ENCODE measurements at places on chromosomes 4 and X. TPM values are rescaled to one million over a fixed set of nuclear protein-coding genes. Genes with fewer than 3 reads are reported as not detected.

DNA sequence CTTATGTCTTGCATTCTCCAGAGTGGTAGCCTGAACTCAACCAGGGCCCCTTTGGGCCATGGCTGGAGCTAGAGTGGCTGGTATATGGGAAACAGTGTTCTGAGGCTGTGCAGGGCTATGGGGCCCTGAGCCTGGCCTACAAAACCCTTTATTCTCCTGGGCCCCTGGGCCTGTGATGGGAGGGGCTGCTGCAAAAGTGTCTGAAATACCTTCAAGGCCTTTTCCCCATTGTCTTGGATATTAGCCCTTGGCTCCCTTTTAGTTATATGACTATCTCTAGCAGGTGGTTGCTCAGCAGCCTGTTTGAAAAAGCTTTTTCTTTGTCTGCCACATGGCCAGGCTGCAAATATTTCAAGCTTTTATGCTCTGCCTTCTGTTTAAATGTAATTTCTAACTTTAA, 22.5 kb downstream of the APOOL start:
- DNase-seq: no peak

DNA sequence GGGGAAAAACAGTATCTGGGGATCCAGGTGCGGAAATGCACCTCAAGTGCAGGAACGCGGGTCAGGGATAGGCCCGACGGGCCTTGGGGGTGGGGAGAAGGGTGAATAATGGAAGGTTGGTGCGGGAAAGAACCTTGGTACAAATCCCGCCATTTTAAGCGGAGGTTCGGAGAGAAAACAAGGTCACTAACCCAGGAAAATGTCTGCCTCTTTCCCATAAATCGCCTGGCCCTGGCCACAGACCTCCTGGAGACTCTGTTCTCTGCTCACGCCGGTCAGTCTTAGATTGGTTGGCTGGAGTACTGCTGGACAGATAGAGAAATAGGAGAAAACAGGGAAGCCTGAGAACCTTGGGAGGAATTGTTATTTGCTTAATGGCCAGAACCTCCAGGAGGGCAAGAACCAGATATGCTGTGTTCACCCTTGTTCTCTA, 897 bp upstream of the FBXL5 start:
- DNase-seq: no peak

DNA sequence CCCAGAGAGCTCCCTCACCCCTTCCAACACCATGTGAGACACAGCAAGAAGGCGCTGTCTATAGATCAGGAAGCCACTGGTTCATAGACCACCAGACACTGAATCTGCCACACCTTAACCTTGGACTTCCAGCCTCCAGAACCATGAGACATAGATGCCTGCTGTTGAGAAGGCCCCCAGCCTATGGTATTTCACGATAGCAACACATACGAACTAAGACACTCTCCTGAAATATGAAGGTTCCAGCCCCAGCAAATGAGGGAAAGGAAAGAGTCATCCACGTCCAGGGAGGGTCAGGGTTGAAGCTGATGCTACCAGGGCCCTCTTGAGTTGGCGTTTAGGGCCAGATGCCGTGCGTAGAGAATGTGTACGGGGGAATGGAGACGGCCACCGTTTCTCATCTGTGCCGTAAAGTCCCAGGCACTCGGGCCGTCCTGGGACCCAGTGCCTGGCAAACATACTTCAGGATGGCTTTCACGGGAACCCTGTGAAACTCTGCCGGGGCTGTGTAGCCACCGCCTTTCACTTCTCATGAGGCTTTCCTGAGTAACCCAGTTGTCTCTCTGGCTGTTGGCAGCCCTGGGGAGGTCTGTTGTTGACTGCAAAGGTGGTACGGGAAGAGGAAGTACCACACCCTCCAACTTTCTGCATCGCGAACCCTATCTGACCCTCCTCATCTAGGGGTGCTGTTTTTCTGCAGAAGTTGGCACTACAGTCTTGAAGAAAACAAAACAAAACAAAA, 17.7 kb upstream of the P2RY8 start:
- peak; percentile 71 for DNase-seq

DNA sequence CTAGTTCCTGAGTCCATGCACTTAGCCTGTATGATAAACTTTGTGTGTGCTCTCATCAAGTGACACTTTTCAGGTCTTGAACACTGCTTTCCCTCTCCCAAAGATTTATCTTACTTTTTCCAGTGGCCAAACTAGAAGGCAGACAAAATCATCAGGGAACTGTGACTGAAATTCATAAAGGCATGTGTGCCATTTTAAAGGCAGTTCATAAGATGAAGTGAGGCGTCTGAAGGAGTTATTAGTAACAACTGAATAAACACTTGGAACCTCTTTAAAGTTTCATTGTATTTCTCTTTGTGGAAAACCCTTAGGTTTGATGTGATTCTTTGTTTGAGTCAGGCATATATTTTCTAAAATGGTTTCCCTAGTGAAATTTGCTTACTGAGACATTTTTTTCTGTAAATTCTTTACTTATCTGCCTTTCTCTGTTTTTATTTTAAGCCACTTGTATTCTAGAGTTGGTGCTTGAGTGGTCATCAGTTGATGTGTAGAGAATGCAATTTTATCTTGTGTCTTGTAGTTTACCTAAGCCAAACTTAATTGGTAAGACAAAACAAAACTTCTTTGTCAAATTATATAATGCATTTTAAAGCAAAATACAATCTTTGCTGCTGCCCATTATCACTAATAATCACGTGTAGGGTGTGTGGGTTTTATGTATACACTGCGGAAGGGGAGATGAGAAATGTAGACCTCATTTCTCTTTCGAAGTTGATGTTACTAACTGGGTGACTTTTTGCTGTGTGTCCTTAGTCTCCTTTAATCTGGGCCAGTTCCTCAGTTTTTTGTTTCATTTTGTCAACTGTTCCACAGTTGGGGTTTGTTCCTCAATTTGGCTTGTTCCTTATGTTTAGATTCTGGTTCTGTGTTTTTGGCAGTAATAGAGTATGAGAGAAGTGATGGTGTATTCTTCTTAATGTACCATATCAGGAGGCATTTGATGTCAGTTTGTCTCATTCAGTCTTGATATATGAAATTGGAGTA, 56.8 kb downstream of the RBPJ start:
- DNase-seq: no peak

DNA sequence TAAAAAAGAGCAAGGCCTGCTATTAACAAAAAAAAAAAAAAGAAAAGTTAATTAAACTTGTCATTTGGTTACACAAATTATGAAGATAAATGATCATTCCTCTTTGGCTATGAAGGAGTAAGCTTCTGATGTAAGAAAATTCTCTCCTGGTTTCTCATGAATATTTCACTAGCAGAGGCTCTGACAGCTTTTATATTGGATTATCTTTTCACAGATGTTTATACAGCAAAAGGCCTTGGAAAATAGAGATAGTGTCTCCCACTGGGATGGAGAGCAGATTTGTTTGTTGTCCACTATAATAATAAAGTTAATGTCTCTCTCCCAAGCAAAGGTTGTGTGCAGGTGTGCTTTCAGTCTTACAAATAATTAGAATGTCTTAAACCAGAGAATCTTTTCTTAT, 40.7 kb upstream of the PDGFC start:
- DNase-seq: no peak

DNA sequence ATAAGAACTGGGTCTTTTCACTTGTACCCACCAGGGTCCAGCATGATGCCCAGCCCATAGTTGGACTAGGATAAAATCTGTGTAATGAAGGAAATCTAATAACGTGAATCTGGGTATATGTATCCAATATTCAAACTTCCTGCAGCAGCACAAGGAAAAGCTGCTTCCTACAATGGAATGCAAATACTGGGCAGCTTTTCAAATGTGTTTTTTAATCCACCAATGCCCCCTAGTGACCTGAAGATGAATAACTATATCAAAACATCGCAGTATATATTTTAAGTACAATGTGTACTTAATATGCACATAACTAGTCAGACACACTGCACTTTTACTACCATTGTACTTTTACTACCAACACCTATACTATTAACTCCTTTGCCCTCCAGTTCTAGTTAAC, 5.3 kb downstream of the APOO start:
- no peak for DNase-seq

DNA sequence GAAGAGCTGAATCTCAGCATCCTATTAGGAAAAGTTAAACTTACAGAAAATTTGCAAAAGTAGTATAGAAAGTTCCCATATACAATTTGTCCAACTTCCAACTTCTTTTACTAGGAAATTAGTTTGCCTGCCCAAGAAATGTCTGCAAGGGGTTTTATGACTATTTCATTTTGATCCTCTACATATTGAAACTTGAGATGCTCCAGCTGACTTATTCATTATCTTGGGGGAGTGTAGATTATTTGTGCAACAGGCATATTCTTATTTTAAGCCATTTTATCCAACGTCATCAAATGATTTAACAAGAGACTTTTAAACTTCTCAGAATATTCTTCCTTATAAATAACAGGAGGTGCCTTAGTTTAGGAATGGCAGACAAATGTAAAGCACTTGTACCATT, 317.1 kb upstream of the FTHL17 start:
- no peak for DNase-seq

- no peak for DNase-seq
Observed at GRCh38 chr4:156169861-156170260, 216.2 kb upstream of the CTSO start.

- DNase-seq: no peak
Observed at GRCh38 chr4:47263721-47264120, 199.8 kb downstream of the COMMD8 start.

DNA sequence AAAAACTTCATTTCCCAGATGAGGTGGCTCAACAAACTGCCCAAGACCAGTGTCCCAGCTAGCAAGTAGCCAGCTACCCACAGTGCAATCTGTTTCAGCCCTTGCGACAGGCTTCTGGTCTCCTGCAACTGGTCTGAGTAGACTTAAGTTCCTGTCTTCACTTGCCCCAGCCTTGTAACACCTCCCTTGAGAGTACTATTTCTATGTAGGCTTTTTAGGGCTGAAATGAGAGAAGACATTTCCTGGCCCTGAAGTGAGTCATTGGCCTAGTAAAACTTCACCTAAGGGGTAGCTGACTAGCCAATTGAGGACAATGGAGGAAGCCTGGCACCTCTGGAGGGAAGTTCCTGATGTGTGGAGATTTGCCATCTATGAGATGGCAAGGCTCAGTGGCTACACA, 80.1 kb upstream of the STIM2 start:
- DNase-seq: no peak

DNA sequence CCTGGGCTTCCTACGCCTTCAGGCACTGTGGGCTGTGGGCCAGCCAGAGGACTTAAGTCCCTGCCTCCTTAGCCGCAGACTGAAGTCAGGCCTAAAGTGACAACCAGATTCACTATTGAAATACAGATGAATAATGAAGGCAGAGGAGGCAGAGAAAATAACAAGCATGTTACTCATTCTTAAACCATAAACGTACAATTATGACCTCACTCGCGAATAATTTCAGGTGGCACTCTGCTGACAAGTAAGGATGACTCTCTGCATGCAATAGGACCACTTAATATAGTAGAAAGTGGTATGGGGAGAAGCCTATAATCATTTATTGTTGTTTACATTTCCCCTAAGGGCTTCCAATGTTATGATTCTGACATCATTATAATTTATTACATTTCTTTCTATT, 409.2 kb upstream of the FGF13 start:
- no peak for DNase-seq

GRCh38 chr4:21795091-21795490, 153.5 kb downstream of the KCNIP4 start:
- no peak for DNase-seq

- DNase-seq: no peak
Observed at GRCh38 chr4:1872870-1873269, 1.7 kb downstream of the NSD2 start.

- DNase-seq: no peak
Observed at GRCh38 chrX:155086202-155086840, 15.0 kb downstream of the BRCC3 start.

DNA sequence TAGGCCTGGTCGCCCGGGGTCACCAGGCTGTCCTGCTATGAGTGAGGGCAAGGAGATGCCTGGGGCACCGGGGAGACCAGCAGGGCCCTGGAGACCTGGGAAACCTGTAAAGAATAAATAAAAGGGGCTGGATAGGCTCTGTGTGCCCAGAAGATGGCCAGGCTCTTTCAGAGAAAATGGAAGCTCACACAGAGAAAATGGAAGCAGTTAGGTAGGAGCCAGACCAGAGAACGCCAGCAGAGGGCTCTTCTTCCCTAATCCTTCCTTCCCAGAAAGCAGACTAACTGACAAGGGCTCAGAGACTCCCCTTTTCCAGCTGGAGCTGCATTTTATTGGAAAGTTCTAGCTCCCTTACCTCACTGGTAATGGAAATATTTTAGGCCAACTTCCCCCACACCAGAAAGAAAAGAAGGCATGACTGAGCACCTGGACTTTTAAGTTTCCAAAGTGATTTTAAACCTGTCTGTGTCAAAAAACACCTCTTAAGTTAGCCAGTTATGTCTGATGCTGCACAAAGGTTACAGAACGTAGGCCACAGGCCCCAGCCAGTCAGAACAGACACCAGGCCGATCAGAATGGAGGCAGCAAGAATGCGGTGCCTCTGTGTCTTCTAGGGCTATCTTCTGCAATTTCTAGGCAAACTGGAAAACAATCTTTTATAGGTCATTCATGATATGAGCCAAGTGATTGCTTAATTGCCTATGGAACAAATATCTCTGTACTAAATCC, 74.0 kb downstream of the ATG4A start:
- DNase-seq: no peak

DNA sequence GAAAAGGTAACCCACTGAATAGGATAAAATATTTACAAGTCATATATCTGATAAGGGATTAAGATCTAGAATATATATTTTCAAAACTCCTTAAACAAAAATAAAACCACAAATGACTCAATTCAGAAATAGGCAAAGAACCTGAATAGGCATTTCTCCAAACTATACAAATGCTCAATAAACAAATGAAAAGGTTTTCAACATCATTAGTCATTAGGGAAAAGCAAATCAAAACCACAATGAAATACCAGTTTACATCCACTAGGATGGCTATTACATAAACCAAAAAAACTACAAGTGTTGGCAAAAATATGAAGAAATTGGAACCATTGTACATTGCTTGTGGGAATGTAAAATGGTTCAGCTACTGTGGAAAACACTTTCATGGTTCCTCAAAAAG, 167.0 kb upstream of the GALNT7 start:
- no peak for DNase-seq

- no peak for DNase-seq
Observed at GRCh38 chr4:65014078-65014477, 604.8 kb upstream of the TECRL start.

DNA sequence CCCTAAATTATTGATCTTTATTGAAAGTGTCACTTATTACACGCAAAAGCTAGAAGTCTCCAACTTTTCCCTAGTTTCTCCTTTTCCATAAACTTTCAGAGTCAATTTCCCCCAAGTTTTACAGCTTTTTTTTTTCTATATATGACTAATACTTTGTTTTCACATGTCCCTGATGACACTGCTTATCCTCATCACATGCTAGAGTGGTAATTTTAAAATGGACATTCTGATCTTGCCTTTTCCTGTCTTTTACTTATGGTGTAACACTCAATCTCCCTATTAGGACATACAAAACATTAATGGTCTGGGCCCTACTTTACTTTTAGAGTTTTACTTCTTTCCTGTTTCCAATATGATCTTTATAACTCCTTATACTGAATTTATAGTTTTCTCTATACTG, 112.6 kb downstream of the ANK2 start:
- no peak for DNase-seq

- no peak for DNase-seq
Observed at GRCh38 chrX:120224388-120224787, 26.2 kb upstream of the ZBTB33 start.

The ABCG2 gene
- 121 TPM for total RNA-seq

The GRSF1 gene
- 34.0 TPM for total RNA-seq

The STATH gene
- not detected for total RNA-seq

The RASL11B gene
- total RNA-seq: not detected

The PLAC8 gene
- 95.6 TPM for total RNA-seq

The MAGEC1 gene
- not detected for total RNA-seq

The HTR2C gene
- not detected for total RNA-seq

The CCNA2 gene
- 4.8 TPM for total RNA-seq

The METTL14 gene
- total RNA-seq: 40.5 TPM
